Smooth muscle cell of the pulmonary artery (primary cell): ENCODE measurements at places on chromosomes 1 and 21. TPM values are rescaled to one million over a fixed set of nuclear protein-coding genes. Genes with fewer than 3 reads are reported as not detected.

Gene GPR61
- 0.13 TPM in 1 of 2 replicates, not detected in the other for total RNA-seq

Gene RHBG
- total RNA-seq, result not detected in 2 replicates

Gene NHLH1
- 0.07 TPM in 2 replicates for total RNA-seq

Gene UMODL1
- total RNA-seq, result 0.03 TPM in 1 of 2 replicates, not detected in the other

Gene HRNR
- not detected in 2 replicates for total RNA-seq

Gene F13B
- not detected in 2 replicates for total RNA-seq

Gene LCE3E
- not detected in 2 replicates for total RNA-seq

Gene MMEL1
- total RNA-seq, result 0.39 TPM in 1 of 2 replicates, not detected in the other

Gene WNT9A
- total RNA-seq, result 0.59 and 1.3 TPM in 2 replicates

Gene SMIM1
- total RNA-seq, result 0.78 and 1.3 TPM in 2 replicates

Gene PLA2G5
- total RNA-seq, result 0.36 and 0.52 TPM in 2 replicates

Gene PRKAA2
- total RNA-seq, result 4.4 and 9.8 TPM in 2 replicates

Gene LAD1
- total RNA-seq, result 0.07 TPM in 1 of 2 replicates, not detected in the other

Gene DEPDC1
- 3.2 and 9.0 TPM in 2 replicates for total RNA-seq

Gene CFH
- 317 and 365 TPM in 2 replicates for total RNA-seq

Gene S100A2
- 0.98 and 2.4 TPM in 2 replicates for total RNA-seq

Gene RALGPS2
- total RNA-seq, result 15.3 and 40.1 TPM in 2 replicates

Gene LRRC38
- 0.07 TPM in 1 of 2 replicates, not detected in the other for total RNA-seq

Gene ITLN1
- 0.13 TPM in 1 of 2 replicates, not detected in the other for total RNA-seq

Gene CCDC185
- not detected in 2 replicates for total RNA-seq

Gene BMP8A
- total RNA-seq, result 0.13 and 0.33 TPM in 2 replicates

Gene TINAGL1
- total RNA-seq, result 133 and 442 TPM in 2 replicates

Gene MAN1C1
- 5.8 and 13.4 TPM in 2 replicates for total RNA-seq

Gene RBM15
- total RNA-seq, result 28.2 and 29.8 TPM in 2 replicates

Gene MOB3C
- 12.7 and 13.2 TPM in 2 replicates for total RNA-seq

Gene CLEC20A
- total RNA-seq, result not detected in 2 replicates

Gene LDLRAD1
- not detected in 2 replicates for total RNA-seq

Gene AGT
- total RNA-seq, result 0.86 and 2.7 TPM in 2 replicates

Gene PDZK1IP1
- total RNA-seq, result 0.26 and 2.0 TPM in 2 replicates

Gene CD247
- not detected in 2 replicates for total RNA-seq

Gene CDKN2C
- 4.3 and 17.1 TPM in 2 replicates for total RNA-seq

Gene EXTL1
- 0.20 and 0.33 TPM in 2 replicates for total RNA-seq

Gene TP53BP2
- 28.9 and 40.6 TPM in 2 replicates for total RNA-seq

Gene DRAXIN
- total RNA-seq, result 0.69 and 0.72 TPM in 2 replicates

Gene C1orf74
- 2.4 and 2.6 TPM in 2 replicates for total RNA-seq

Gene CELA2B
- total RNA-seq, result 0.59 TPM in 1 of 2 replicates, not detected in the other

Gene AKR1A1
- 113 and 120 TPM in 2 replicates for total RNA-seq

Gene GBP4
- total RNA-seq, result 0.52 and 0.66 TPM in 2 replicates

Gene NBPF10
- 2.8 and 4.7 TPM in 2 replicates for total RNA-seq

Gene KCNN3
- 0.07 TPM in 2 replicates for total RNA-seq

Gene ICOSLG
- 0.17 and 1.5 TPM in 2 replicates for total RNA-seq

Gene TMPRSS3
- not detected in 2 replicates for total RNA-seq

Gene LCE2B
- total RNA-seq, result not detected in 2 replicates

Gene ITGB2
- 0.46 and 1.7 TPM in 2 replicates for total RNA-seq

Gene FCRL1
- not detected in 2 replicates for total RNA-seq

Gene C2CD4D
- not detected in 2 replicates for total RNA-seq

Gene VSIG8
- 0.07 TPM in 1 of 2 replicates, not detected in the other for total RNA-seq

Gene UBIAD1
- total RNA-seq, result 8.1 and 8.6 TPM in 2 replicates

Gene S100A1
- total RNA-seq, result 0.13 TPM in 1 of 2 replicates, not detected in the other

Gene DESI2
- 34.6 and 42.4 TPM in 2 replicates for total RNA-seq

Gene EDARADD
- total RNA-seq, result 0.07 TPM in 1 of 2 replicates, not detected in the other

Gene OLFML2B
- total RNA-seq, result 2.2 and 19.4 TPM in 2 replicates

Gene SPATA45
- not detected in 2 replicates for total RNA-seq

Gene TTC39A
- total RNA-seq, result 1.6 and 2.0 TPM in 2 replicates
